ENCODE measurements at places on chromosomes 12 and 14.

GRCh38 chr12:3538466-3539030 lies 47.5 kb downstream of the PRMT8 start:
- DNase-seq, result no peak

DNA sequence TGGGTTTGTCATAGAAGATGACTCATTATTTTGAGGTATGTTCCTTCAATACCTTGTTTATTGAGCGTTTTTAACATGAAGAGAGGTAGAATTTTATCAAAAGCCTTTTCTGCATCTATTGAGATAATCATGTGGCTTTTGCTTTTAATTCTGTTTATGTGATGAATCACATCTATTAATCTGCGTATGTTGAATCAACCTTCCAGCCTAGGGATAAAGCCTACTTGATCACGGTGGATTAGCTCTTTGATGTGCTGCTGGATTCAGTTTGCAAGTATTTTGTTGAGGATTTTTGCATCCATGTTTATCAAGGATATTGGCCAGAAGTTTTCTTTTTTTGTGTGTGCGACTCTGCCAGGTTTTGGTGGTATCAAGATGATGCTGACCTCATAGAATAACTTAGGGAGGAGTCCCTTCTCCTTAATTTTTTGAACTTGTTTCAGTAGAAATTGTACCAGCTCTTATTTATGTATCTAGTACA lies 602.6 kb downstream of the SNAPC1 start:
- DNase-seq, result no peak

- DNase-seq, result no peak
These were observed 23.7 kb downstream of the SETD1B start for GRCh38 chr12:121827351-121828099.

- DNase-seq, result no peak
These were observed 166.9 kb downstream of the NELL2 start for GRCh38 chr12:44709166-44709565.

GRCh38 chr14:24231263-24232120 lies 675 bp downstream of the NEDD8 start:
- DNase-seq, result peak; percentile 61

- peak; percentile 5 for DNase-seq
These were observed 23.3 kb upstream of the STYK1 start for GRCh38 chr12:10697156-10697555.

DNA sequence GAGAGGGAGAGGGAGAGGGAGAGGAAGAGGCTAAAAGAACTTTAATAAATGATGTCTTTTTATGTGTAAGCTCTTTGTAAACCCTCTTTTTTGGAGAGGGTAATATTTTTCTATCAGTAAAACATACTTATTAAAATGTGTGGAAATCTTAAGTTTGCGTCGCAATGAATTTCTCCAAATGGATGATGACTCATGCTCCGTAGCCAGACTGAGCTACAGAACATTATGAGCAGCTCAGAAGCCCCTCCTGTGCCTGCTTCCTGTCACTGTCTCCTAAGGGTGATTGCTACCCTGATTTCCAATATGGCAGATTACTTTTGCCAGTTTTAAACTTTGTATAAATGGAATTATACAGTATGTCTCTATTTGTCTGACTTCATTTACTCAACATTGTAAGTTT lies 13.0 kb upstream of the PYGL start:
- DNase-seq, result no peak

- DNase-seq, result no peak
These were observed 218.1 kb upstream of the RTL1 start for GRCh38 chr14:101121508-101122139.

DNA sequence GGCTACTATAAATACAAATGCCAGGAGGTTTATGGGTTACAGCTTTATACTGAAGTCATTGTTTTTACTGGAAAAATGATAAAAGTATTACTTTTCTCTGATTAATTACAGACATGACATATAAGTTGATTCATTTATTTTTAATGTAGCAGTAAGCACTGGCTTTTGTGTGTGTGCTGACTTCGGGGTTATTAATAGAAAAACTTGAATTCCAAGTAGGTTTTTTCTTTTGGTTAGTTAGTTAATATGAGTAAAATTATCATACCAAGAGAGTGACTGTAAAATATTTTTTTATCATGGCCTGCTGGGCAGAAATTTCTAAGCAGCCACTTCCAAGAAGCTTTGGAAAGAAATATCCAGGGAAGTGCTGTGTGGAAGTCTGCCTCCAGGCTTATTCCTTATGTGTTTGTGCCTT lies 56.4 kb downstream of the IFT81 start:
- DNase-seq, result no peak

DNA sequence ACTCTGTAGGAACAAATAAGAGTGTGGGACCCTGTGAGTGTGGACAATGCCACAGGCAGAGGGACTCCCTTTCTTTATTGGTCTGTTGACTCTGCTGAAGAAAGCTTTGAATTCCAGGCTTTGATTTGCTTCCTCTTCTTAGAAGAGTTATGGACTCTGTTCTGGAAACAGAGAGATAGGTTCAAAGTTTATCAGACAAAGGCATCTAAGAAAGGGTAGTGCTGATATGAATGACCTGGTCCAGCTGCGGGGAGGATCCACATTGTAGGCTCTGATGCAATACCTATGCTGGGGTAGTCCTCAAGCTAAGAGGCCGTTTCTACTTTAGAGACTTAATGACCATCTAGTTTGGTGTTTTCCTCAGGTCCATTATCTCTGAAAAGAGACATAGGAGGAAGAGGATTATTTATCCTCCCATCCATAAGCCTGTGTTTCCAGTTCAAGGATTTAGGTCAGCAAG lies 10.7 kb upstream of the IKZF4 start:
- peak; percentile 24 for DNase-seq

GRCh38 chr12:85393606-85394005 lies 113.6 kb downstream of the ALX1 start:
- no peak for DNase-seq

DNA sequence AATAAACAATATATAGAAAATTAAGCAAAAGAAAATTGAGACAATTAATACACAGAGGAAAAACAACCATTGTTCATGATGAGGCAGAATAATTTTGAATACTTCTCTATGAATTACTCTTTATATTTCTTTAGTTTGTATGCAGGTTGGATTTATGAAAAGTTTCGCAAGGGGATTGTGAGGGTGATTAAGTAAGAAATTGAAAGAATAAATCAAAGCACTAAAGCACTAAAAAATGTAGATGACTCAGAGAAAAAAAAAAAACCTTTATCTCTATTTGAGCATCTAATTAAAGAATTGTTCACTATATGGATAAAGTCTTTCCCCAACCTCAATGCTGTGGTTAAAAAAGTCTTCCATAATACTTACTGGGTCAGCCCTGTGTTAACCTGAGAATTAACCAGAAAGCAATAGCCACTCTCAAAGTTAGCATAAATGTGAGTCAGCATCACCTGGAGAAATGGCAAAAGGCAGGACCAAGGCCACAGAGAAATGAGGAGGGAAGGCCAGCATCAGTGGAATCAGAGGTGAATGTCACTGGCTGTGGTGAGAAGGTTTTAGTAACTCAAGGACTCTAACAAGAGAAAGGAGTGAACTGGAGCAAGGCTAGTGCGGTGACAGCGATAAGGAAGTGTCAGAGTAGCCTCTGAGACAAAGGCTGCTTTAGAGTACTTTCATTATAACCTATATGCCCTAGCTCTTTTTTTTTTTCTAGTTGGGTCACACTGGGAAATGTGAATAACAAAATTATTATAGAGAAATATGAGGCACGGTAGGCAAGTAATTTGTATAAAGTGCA lies 310.4 kb downstream of the KCNC2 start:
- no peak for DNase-seq

- no peak for DNase-seq
These were observed 39.2 kb downstream of the OSBPL8 start for GRCh38 chr12:76520348-76520747.
